ENCODE measurements at places on chromosomes 6 and 20.

- no peak for DNase-seq
Measured at GRCh38 chr6:109373762-109374161, 8.5 kb downstream of the CD164 start.

DNA sequence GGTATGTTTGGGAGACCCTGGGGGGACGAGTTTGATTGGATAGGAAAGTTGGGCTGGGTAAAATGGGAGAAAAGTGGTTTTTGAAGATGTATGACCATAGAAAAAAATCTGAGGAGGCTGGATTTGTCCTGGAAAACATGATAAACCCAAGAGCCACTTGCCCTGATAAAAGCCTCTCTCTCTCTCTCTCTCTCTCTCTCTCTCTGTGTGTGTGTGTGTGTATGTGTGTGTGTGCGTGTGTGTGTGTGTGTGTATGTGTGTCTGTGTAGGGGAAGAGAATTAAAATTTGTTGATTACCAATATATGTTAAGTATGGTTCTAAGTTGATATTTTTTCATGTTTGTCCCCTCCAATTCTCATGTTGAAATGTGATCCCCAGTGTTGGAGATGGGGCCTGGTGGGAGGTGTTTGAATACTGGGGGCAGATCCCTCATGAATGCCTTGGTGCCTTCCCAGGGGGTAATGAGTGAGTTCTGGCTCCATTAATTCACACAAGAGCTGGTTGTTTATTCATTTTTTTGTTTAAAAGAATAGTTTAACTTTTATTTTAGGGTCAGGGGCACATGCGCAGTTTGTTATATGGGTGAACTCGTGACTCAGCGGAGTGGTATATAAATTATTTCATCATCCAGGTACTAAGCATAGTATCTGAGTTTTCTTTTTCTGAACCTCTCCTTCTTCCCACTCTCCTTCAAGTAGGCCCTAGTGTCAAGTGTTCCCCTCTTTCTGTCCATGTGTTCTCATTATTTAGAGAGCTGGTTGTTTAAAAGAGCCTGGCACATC lies 208.8 kb downstream of the TFAP2B start:
- no peak for DNase-seq

DNA sequence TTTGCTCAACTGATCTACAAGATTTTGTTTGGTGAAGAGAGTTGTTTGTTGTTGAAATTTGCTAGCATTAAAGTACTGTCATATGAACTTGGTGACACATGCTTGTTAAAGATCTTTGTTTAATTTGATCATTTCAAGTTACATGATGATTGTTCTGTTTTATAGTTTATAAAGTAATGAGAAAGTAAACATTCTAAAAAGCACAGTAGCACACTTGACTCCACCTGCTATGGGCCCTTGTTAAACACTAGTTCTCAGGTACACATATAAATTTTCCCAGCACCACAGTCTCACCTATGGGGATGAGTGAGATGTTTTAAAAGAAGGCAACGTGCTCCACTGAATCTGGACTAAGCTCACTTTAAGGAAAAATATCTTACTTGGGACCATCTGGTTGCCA lies 14.1 kb downstream of the MCHR2 start:
- no peak for DNase-seq

GRCh38 chr20:32465092-32465900 lies 107.2 kb downstream of the ASXL1 start:
- peak; percentile 33 for DNase-seq

- DNase-seq = no peak
Measured at GRCh38 chr6:26441977-26442376, 1.7 kb downstream of the BTN3A3 start.

DNA sequence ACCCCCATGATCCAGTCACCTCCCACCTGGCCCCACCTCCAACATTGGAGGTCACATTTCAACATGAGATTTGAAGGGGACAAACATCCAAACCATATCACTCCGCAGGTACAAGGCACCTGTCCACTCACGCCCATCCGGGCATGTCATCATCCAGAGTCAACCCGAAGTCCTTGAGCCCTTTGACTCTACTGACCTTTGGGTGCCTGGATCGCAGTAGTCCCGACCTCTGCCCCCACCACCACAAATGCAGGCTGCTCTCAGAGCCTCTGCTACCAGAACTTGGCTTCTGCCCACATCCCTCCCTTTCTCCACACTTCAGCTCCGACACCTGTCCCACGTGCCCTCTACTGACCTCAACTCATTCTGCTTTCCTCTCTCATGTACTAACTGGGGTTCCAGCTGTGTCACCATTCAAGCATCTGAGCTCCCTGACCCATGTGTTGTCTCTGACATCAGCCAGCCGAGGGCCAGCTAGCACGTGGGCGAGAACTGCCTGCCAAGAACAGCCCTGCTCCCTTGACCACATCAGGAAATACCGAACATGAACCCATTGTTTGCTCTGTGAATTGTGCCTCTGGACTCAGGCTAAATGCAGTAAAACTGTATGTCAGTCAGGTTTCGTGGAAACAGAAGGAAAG lies 498.3 kb upstream of the SULF2 start:
- peak; percentile 82 for DNase-seq

- peak; percentile 47 for DNase-seq
Measured at GRCh38 chr6:38554700-38555413, 84.9 kb downstream of the BTBD9 start.

DNA sequence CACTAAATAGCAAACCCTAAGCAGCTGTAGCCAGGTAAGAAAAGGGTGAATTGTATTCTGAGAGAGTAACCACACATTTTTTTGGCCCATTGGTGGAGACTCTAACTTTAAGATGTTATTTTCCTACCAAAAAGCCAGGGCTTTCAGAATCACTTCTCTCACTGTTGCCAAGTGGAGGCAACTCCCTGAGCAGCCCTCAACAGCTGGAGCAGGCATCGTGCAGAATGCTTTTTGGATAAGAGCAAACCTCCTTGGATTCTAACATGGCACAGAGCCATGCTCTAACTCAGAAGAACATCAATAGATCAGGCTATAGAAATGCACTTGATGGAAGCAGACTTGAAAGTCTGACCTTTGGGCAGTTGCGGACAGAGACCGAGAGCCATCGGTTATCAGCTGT lies 722.2 kb upstream of the CHD6 start:
- DNase-seq = no peak

- no peak for DNase-seq
Measured at GRCh38 chr6:27542485-27542884, 69.6 kb upstream of the ZNF184 start.

DNA sequence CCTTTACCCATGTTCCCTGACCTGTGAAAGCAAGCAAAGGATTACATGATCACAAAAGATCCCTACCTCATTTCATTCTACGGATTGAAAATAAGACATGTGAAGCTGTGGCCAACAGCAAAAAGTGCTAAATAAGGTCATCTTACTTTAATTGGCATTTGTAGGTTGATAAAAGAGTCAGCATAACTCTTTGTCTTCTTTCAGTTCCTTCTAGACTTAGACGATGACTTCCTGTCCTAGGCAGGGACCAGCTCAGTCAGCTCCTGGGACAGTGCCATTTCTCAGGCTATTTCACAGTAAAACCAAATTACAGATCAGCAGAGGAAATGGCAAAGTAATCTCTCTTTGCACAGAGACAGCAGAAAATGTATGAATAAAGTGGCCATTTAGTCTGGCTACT lies 480.7 kb downstream of the RFPL4B start:
- no peak for DNase-seq

DNA sequence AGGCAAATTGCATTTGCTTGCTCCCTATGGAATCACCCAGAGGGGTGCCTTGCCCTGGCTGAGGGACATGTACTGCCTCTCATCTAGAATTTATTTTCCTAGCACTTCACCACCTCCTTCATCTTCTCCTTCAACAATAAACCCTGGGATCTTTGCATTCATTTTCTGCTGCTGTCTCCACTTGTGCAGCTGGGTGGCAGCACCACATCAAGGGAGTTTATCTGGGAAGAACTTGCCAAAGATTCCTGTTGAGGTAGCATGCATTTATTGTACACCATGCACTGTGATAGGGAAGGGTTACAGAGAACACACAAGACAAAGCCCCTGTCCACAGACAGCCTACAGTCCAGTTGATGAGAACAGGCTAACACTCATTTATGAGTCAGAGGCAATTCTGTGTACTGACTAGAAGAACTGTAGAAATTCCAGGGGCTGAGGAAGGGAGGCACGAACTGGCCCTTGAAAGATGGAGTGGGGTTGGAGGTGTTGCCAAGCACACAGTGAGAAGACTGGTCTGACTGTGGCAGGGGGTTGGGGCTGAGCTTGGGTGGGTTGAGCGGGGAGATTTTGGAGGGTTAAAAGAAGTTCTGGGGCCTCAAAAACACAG lies 17.5 kb downstream of the C20orf173 start:
- DNase-seq = peak; percentile 46

- DNase-seq = no peak
Measured at GRCh38 chr6:41441598-41442351, 104.4 kb upstream of the FOXP4 start.

- no peak for DNase-seq
Measured at GRCh38 chr6:7413151-7413823, 23.7 kb downstream of the RIOK1 start.

DNA sequence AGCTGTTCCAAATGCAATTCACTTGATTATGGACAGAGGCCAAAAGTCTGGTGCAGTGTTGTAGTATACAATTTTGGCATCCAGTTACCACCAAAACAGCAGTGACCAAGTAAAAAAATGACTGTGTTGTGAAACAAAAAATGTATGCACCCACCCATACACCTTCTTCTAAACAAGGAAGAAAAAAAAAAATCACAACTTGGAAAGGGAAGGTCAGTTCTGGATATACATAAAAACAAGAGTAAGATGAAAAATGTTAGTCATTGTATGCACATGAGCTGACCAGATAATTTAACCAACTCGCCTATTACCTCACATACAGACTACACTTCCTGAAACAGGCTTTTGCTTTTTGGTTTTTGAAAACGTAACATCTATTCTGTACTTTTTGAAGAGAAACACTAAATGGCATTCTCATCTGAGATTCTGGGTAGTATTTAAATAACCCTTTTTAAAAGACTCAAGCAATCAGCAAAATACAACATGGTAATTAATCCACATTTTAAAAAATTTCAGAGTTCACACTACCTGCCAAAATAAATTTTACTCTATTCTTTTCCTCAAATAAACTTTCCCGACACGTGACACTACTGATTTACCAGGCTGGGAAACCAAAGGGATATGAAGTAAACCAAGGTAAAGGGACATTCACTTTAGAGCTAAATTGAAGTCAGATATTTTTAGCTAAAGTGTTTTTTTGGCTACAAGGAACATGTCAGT lies 141.6 kb upstream of the SHLD1 start:
- peak; percentile 14 for DNase-seq

DNA sequence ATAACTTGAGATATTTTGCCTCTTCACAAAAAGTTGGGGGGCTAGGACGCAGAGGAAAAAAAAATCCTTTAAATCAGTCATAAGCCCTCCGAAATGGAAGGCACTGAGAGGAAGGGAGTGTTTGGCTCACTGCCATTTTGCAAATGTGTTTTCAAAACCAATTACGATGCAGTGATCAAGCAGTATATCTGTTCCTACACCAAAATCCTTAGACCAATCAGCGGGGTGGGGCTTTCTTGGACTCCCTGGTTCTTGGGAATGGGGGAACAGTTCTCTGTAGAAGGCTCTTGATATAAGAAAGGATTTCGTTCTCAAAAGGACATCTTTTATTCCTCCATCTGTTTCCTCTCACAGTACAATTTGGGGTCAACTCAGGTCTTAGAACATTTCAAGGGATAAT lies 478.6 kb upstream of the JARID2 start:
- DNase-seq = no peak

DNA sequence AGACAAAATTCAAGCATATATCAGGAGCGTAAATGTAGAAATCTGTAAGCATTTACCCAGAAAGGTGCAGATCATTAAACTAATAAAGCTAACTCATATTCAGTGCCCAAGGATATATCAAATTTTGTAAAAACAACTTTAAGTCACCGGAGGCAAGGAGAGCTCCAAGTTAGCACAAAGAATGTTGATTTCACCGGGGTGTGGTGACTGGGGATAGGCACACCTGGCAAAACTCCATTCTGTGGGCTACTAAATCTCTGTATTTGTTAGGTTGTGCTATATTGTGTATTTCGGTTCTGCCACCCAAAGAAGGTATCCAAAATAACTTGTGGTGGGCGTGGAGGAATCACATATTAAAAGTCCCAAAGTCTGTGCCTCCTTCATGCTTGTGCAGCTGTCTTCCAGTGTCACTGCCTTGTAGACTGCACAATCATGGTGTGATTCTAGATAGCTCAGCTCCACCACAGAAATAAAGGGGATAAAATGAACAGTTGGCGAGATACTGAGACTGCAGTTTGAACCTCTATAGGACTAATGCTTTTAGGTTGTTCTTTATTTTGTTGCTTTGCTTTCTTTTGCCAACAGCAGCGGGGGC lies 111.6 kb downstream of the GMDS start:
- no peak for DNase-seq

DNA sequence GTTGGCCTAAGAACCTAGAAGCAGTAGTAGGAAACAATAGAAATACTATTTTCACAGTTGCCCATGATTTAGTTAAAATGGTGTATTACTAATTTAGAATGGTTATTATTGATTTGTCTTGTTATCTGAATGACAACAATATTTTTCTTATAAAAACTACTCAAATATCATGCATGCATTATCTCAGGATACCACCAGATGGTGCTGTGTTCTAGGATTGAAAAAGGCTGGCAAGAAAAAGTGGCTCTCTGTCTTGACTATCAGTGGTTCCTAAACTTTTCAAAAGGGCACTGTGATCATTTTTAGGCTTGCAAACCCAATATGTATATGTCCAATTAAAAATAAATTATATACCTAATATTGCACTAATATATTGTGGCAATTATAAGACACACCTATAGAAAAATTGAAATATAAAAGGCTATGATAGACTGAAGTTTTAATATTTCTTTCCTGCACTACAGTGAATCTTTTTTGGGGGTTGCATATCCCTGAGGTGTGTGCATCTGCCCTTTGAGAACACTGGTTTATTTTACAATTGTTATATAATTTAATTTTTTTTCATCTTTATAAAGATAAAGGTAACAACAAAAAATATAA lies 131.7 kb upstream of the MLIP start:
- peak; percentile 40 for DNase-seq

- DNase-seq = no peak
Measured at GRCh38 chr20:56360908-56361205, 2.1 kb downstream of the FAM210B start.

DNA sequence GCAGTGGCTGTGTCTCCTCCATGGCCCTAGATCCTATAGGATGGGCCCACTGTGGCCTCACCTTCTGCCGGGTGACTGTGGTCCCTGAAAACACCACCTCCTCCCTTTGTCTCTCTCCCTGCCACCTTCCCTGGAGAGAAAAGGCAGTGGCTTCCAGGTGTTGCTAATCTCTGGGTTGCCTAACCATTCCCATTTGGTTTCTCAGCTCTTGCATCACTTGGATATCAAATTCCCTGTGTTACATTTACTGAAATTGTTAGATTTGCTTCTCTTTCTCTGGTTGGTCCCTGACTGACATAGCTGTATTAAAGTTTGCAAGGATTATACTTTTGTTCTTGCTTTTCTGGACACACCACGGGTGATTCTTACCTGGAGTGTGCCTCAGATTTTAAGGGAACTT lies 9.3 kb upstream of the ZFP64 start:
- DNase-seq = no peak
